NCI-H187 (cell line): ENCODE measurements at places on chromosomes 3 and 15.
A peak's percentile ranks its signal among the peaks of the same experiment; 100 is the strongest.

DNA sequence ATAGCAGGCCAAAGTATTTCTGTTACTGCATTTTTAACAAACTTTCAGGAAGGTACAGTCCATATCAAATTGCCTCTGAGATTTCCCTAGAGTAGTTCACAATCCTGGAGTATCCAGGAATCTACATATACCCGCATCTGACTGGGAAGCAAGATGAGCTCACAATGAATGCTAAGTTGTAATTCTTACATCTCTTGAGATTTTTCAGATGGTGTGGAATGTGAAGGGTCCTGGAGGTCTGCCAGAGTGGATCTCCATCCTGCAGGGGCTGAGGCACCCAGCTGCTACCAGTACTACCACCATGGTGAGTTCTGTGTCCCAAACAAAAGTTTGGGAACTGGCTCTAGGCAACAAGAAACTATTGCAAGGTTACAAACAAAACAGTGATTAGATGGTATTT lies 156.7 kb upstream of the CCDC54 start:
- DNase-seq: no peak

- no peak for DNase-seq
Observed at GRCh38 chr15:70200511-70201424, 103.1 kb upstream of the TLE3 start.

DNA sequence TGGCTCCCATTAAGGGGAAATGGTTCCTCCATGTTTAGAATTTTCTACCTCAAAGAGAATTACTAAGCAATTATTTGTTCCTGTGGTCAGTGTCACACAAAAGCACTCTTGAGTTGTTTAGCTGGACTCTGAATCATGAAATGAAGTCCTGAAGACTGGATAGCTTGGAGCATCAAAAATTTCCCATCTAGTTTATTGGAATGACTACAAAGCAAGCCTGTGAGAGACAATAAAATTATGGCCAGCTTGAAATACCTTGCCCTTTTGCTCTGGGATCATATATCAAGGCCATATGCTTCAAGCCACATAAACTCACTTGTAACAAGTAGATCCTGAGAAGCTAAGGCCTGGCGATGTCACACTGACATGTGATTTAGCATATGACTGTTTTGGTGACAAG lies 292.3 kb downstream of the TIGIT start:
- DNase-seq: no peak

DNA sequence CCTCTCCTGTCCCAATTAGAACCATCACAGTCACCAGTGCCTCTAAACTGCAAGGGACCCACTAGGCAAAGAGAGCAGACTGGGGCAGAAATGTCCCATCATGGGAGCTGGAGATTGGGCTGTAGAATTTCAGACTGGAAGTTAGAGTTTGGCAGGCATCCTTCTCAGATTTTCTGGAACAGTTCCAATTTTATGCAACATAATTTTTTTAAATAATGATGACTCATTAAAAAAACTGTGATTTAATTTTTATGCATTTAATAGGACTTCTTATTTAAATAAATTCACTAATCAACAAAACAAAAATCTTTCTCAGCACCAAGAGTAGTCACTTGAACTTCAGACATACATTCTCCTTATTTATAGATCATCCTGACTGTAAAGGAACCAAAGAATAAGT lies 84.6 kb upstream of the SLC7A14 start:
- DNase-seq: no peak

DNA sequence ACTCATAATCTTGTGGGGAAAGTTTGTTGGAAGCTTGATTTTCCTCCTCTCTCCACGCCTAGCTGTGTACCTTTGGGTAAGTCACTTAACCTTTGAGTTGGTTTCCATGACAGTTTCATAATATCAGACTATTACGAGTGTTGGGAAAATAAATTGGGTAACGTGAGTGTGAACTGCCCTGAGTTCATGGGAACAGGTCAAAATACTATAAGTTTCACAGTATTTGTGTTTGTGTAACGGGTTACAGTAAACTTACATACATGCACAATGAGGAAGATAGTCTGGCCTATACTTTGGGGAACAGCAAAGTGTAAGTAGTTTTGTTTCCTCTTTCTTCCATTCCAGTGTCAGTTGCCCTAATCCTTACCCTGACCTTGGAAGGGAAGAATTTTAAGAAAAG lies 509.9 kb downstream of the MECOM start:
- no peak for DNase-seq

GRCh38 chr15:96421178-96421601 lies 90.7 kb downstream of the NR2F2 start:
- no peak for DNase-seq

- DNase-seq: no peak
Observed at GRCh38 chr3:149424918-149425317, 47.5 kb upstream of the TM4SF1 start.

GRCh38 chr15:76945494-76946093 lies 14.0 kb downstream of the RCN2 start:
- no peak for DNase-seq

DNA sequence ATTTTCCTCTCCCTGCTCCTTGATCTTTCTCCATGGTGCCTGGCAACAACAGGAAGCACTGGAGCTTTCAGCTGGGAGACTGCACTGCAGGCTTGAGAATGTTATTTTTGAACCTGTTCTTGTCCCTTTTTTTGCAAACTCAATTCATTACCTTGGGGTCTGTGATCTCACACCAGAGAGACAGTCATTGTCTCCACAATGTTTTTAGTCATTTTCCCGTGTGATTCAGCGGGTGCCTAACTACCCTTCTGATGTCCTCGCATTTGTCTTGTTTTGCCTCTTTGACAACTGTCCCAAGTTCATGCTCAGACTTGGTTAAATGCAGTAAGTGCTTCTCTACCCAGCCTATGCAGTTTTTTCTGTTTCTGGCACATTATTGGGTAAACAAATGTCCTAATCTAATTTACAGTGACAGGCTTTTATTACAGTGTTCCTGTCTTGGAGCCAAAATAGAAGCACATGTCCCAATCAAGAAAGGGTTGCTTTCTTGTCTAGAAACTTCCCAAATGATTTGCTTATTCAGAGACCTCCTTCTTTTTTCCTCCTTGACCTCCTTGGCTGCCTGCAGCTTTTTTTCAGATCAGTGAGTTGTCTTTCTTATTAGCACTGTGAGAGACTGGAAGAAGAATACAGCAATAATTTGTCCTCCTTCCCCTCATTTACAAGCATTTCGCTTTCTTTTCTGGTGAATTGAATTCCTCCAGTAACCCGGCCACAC lies 162.4 kb downstream of the NSUN3 start:
- no peak for DNase-seq

DNA sequence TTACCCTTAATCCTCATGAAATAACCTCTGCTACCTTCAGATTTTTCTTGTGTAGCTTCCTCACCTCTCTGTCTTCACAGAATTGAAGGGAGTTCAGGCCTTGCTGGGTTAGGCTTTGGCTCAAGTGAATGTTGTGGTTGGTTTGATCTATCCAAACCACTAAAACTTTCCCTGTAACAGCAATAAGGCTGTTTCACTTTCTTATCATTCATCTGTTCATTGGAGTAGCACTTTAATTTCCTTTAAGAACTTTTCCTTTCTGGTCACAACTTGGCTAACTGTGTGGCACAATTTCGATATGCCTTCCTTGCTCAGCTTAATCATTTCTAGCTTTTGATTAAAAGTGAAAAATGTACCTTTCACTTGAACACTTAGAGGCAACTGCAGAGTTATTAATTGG lies 129.8 kb downstream of the NR1I2 start:
- DNase-seq: no peak

GRCh38 chr3:126245811-126246727 lies 65.7 kb upstream of the ALDH1L1 start:
- peak; percentile 12 for DNase-seq

- DNase-seq: no peak
Observed at GRCh38 chr3:72862314-72863090, 14.3 kb upstream of the SHQ1 start.

GRCh38 chr3:65318231-65318630 lies 630.4 kb upstream of the ADAMTS9 start:
- no peak for DNase-seq

GRCh38 chr15:62497356-62497755 lies 332.3 kb upstream of the C2CD4B start:
- DNase-seq: no peak

DNA sequence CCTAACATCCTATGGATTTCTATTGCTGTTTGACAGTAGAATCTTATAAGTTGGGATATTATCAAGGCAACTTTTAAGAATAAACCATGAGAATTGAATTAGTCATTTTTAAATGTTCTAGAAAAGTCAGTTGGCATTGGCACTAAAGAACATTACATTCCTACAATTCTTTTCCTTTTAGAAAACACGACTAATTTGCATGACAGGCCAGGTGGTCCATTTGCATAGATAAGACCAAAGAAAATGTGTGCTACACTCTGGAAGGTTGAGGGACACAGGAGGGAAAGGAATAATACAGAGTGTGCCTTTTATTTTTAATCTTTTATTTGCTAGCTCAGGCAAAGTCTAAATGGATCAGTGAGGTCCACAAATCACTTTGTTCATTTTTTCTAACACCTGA lies 962.3 kb downstream of the EPHA3 start:
- DNase-seq: no peak
